Gastroesophageal sphincter (tissue), 4 donors: ENCODE measurements at places on chromosomes 12 and 14. TPM values are rescaled to one million over a fixed set of nuclear protein-coding genes. Genes with fewer than 3 reads are reported as not detected.

ADAM21 gene
- total RNA-seq: 0.12 TPM

SRRM4 gene
- 0.04 TPM for total RNA-seq

LRTM2 gene
- not detected for total RNA-seq

PZP gene
- 0.16 TPM for total RNA-seq

LPAR5 gene
- total RNA-seq: 2.0 TPM

SERPINA6 gene
- total RNA-seq: not detected

DTX1 gene
- total RNA-seq: 6.2 TPM

PMCH gene
- not detected for total RNA-seq

DNA sequence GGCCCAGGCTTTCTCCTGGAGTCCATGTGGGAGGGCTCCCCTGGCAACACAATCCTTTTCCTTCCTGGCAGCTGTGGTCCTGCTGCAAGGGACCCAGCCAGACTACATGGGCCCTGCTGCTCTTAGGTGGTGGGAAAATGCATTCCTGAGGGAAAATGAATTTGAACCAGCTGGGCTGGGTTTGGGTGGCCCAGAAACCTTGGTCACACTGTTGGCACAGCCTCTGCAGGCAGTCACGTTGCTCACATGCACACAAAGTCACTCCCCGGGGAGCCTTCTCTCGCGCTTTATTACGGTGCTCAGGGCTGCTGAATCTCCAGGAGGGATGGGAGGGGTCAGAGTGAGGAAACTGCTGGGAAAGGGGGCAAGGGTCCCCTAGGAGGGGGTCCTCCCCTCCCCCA, 17.2 kb downstream of the PLEKHG3 start:
- no peaks in the 10 kb centered on the region for H3K27me3 ChIP-seq
- H3K36me3 ChIP-seq: no peaks in the 10 kb centered on the region
- H3K4me3 ChIP-seq: no peak overlapping the region
- peaks cover 49% of the 10 kb centered on the region for H3K4me1 ChIP-seq
- peak overlapping the region; percentile 81 for H3K27ac ChIP-seq
- ATAC-seq: peak; percentile 14

GRCh38 chr12:67525617-67525884, 123.0 kb upstream of the DYRK2 start:
- no peak overlapping the region for H3K27ac ChIP-seq
- H3K4me3 ChIP-seq: no peak overlapping the region
- H3K36me3 ChIP-seq: no peaks in the 10 kb centered on the region

- ATAC-seq: no peak
- H3K4me1 ChIP-seq: no peaks in the 10 kb centered on the region
- H3K27ac ChIP-seq: no peak overlapping the region
Measured at GRCh38 chr14:102868956-102869547, 53.4 kb upstream of the AMN start.

GRCh38 chr12:19695244-19696098, 256.2 kb downstream of the AEBP2 start:
- ATAC-seq: no peak
- H3K27me3 ChIP-seq: no peaks in the 10 kb centered on the region
- H3K4me3 ChIP-seq: no peak overlapping the region
- H3K27ac ChIP-seq: no peak overlapping the region
- H3K4me1 ChIP-seq: no peaks in the 10 kb centered on the region

- peaks cover 6% of the 10 kb centered on the region for H3K27me3 ChIP-seq
- peak; percentile 58 for ATAC-seq
- no peak overlapping the region for H3K27ac ChIP-seq
- no peak overlapping the region for H3K4me3 ChIP-seq
Measured at GRCh38 chr14:100864960-100865681, 38.4 kb downstream of the RTL1 start.

DNA sequence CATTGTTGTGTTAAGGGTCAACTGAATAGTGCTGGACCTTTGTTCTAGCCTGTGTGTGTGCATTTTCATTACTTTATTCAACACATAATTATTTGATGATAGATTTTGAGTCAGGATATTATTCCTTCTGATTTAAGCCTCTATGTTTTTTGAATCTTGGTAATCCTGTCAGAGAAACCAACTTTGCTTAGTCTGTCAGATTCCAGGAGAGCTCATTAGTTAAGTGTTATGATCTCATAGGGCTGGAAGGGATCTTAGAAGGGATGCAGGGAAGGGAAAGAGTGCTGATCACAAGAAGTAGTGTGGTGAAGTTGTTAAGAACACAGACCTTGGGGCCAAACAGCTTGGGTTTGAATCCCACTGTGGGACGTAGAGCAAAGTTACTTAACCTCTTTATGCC, 52.9 kb downstream of the SCN8A start:
- H3K27ac ChIP-seq: no peak overlapping the region
- no peaks in the 10 kb centered on the region for H3K4me1 ChIP-seq
- no peak for ATAC-seq

GRCh38 chr12:41228066-41228820, 40.1 kb downstream of the PDZRN4 start:
- peaks cover 18% of the 10 kb centered on the region for H3K4me1 ChIP-seq
- no peak for ATAC-seq

DNA sequence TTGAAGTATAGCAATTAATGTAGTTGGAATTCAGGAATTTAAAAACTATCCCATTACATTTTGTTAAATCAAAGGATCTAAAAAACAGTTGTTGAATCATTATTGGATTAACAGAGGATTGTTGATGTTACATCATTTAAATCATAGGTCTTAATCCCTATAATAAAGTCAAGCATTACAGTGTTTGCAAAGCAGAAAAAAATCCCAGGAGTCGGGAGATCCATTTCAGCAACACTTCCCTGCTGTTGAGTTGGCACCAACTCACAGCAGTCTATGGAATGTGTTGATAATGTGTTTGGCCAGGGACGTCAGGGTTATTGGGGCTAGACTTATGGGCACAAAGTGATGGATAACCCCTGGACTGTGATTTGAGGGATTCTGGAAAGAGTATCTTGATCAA, 99.1 kb upstream of the TMTC1 start:
- H3K27ac ChIP-seq: no peak overlapping the region
- H3K27me3 ChIP-seq: no peaks in the 10 kb centered on the region
- no peaks in the 10 kb centered on the region for H3K36me3 ChIP-seq
- peaks cover 10% of the 10 kb centered on the region for H3K4me1 ChIP-seq
- no peak for ATAC-seq

DNA sequence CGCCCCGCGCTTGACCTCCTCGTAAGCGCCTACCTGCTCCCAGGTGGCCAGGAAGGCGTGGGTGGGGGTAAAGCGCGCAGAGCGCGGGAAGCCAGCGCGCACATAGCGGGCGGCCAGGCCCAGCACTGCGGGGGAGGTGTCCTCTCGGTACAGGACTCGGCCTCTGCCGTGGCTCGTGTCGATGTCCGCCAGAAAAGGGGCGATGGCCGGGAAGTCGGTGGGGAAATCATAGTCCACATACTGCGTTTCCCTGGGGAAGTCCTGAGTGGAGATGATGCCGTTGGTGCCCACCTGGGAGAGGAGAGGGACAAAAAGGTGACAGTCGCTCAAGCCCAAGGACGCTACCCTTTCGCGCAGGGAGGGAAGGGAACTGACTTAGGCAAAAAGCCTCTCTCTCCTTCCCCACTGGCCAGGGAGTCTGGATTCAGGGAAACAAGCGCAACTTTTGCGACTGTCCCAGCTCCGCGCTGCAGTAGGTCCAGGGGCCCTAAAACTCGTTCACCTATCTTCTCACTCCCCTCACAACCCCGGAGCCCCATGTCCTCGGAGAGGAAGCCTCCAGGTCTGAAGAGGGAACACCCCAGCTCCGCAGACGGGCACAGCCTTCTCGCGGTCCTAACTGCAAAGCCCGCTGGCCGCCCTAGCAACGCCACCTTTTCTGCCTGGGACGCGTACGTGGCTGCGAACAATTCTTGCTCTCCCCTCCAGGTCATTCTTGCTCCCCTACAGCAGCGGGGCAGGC, 815 bp downstream of the NID2 start:
- peak overlapping the region; percentile 93 for H3K27ac ChIP-seq
- peaks cover 17% of the 10 kb centered on the region for H3K4me1 ChIP-seq
- H3K36me3 ChIP-seq: no peaks in the 10 kb centered on the region
- peak; percentile 3 for ATAC-seq
- no peaks in the 10 kb centered on the region for H3K27me3 ChIP-seq

- no peaks in the 10 kb centered on the region for H3K4me1 ChIP-seq
- no peak overlapping the region for H3K4me3 ChIP-seq
- no peak overlapping the region for H3K27ac ChIP-seq
- no peak for ATAC-seq
- H3K27me3 ChIP-seq: peaks cover 48% of the 10 kb centered on the region
Measured at GRCh38 chr12:131628766-131629448, 82.0 kb upstream of the SFSWAP start.

GRCh38 chr12:49809381-49809905, 18.8 kb downstream of the NCKAP5L start:
- H3K4me3 ChIP-seq: peak overlapping the region; percentile 30
- no peaks in the 10 kb centered on the region for H3K27me3 ChIP-seq
- ATAC-seq: peak; percentile 65
- H3K4me1 ChIP-seq: peaks cover 41% of the 10 kb centered on the region
- H3K27ac ChIP-seq: no peak overlapping the region

- no peak overlapping the region for H3K4me3 ChIP-seq
- no peaks in the 10 kb centered on the region for H3K4me1 ChIP-seq
- no peak for ATAC-seq
- H3K27me3 ChIP-seq: no peaks in the 10 kb centered on the region
- no peaks in the 10 kb centered on the region for H3K36me3 ChIP-seq
Measured at GRCh38 chr14:33692762-33693161, 258.1 kb downstream of the EGLN3 start.

- no peaks in the 10 kb centered on the region for H3K27me3 ChIP-seq
- peak overlapping the region; percentile 78 for H3K27ac ChIP-seq
- H3K36me3 ChIP-seq: peaks cover 90% of the 10 kb centered on the region
Measured at GRCh38 chr12:108650083-108650482, 16.4 kb upstream of the SELPLG start.
